Retina (tissue), 1 donor: ENCODE measurements at places on chromosomes 5 and 9.
A peak's percentile ranks its signal among the peaks of the same experiment; 100 is the strongest.

DNA sequence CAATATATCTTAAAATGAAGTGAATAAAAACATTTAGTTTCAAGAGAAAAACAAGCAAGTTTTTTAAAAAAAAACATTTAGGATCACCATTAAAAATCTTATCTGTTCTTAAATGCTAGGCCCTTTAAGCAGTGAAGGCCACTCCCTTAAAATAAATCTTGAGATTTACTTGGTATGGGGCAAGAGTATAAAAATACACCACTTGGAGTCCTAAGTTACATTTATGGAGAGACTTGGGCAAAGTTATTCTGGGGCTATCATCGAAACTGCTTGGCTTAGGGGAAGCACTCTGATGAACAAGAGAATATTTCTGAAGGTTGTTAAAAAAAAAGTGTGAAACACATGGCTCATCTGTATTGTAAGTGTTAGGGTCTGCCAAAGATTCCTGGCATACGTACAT is 97.4 kb downstream of the NR3C1 start:
- no peak for DNase-seq

DNA sequence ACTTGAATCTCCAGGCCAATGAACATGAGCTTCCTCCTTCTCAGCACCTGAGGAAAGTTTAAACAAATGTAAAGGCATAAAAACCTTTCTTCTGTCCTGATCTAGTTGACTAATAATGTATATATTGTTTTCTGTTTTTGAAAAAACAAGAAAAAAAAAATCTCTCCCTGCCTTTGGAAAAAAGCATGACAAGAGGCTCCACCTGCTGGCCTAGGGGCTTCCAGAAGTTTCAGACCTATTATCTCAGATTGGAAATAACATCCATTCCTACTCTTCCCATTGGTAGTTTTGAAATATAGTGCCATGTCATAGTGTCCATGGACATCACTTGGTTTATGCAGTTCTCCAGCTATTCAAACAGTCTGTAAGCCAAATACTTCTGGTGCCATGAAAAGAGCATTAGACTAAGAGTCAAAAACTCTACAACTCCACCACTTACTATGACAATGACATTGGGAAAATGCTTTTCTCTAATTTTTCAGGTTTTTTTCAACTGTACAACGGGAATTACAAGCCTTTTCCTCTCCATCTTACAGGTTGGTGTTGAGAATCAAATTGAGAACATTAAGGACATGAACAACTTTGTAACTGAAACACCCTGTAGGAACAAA is 409.6 kb upstream of the MPDZ start:
- DNase-seq = no peak

GRCh38 chr9:113484258-113484730 is 20.8 kb downstream of the RGS3 start:
- no peak for DNase-seq

GRCh38 chr5:160441311-160441781 is 19.7 kb downstream of the PTTG1 start:
- no peak for DNase-seq

- DNase-seq = no peak
Measured at GRCh38 chr5:15452781-15453180, 47.2 kb upstream of the FBXL7 start.

DNA sequence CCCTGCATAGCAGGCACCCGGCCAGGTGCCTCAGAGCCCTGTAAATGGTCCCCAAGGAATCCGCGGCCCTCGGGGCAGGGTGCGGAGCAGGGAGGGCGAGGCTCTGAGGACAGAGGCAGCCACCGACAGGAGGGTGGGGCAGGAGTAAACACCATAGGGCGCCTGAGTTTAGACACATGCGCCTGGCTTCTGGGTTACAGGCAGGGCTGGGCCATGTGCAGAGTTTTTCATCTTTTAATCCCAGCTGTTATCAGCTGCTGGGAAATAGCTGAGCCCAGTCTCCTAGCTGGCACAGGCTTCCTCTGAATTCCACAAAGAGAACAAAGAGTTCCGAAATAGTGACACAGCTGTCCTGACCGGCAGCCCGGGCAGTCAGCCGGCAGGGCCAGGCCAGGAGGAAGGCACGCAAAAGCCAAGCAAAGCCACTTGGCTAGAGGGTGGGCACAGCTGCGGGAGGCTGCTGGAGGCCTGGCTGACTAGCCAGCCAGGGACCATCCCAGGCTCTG is 98.9 kb upstream of the PHYKPL start:
- no peak for DNase-seq

DNA sequence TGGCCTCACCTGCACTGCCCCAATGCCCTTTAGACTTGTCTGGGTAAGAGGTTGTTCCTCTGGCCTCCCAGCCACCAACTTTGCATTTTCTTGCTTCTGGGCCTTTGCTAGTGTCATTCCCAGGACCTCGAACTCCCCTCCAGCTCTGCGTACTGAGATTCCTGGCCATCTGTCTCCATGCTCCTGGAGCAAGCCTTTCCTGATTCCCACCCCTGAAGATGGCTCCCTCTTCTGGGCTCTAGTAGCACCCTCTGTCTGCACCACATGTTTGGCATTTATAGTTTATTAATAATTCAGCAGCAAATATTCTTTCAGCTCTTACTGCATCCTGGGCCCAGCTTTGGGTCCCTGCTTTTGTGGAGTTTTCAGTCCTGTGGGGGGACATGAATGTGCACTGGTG is 14.9 kb downstream of the FAM163B start:
- DNase-seq = no peak

DNA sequence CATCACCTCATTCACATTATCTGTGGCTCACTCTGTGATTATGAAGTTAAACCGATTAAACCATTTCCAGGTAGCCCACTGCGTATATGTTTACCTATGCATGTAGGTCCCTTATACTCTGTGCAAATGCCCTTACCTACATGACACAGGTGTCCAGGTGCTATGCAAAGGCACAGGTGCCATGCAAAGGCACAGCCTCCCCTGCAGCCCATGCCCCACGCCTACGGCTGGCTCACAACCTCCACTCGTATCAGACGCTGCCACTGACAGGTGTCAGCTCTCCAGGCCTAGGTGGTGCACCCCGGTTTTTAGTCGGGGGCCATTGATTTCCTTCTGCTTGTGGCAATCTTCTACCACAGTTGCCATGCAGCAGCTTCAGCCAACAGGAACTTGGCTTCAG is 57.7 kb upstream of the IRX1 start:
- no peak for DNase-seq

DNA sequence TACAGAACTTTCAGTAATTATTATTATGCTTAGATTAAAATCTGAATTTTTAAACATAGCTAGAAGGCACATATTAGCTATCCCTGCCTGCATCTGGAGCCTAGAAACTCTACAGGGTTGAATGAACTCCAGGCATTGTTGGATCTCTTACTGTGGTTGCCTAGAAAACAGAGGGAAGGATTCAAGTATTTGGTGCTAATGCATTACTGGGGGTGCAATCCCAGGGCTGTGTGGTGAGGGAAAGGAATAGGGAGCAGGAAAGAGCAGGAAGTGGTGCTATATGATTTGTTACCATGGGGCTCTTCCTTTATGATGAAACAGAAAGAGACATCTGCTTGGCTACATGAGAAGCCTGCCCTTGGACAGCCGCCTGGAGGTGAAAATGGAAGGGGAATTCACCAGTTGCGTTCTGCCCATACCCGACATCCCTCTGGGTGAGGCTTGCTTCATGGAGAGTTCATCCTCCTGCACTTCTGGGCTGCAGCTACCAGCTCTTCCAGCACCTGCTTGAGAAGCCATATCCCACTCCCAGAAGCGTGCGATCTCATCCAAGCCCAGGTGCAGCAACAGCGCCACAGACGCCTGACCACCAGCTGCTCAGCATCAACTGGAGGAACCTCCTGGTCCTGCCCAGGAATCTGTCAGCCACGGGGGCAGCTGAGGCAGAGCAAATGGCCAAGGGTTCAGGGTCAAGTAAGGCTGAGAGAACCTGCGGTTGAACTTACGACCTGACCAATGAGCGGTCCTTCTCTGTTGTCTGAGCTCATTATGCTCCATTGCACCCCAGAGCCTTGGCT is 362.8 kb downstream of the SEMA5A start:
- DNase-seq = no peak

- DNase-seq = peak; percentile 6
Measured at GRCh38 chr5:58999804-59000203, 416.9 kb downstream of the RAB3C start.

DNA sequence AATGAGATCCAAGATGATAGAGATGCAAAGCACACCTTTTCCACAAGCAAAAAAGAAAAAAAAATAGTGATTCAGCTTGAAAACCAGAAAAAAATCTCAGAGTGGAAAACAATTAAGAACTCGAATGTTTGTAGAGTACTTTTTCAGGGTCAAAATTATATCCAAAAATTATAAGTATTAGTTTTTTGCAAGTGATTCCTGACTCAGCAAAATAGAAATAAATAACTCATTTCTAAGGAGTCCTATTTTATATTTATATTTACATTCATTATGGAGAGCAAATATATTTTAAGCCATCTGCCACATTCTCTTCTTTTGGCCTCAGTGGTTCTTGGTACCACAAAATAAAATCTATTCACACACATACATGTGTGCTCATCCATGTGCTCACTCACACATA is 1011.8 kb upstream of the ARRDC3 start:
- no peak for DNase-seq

DNA sequence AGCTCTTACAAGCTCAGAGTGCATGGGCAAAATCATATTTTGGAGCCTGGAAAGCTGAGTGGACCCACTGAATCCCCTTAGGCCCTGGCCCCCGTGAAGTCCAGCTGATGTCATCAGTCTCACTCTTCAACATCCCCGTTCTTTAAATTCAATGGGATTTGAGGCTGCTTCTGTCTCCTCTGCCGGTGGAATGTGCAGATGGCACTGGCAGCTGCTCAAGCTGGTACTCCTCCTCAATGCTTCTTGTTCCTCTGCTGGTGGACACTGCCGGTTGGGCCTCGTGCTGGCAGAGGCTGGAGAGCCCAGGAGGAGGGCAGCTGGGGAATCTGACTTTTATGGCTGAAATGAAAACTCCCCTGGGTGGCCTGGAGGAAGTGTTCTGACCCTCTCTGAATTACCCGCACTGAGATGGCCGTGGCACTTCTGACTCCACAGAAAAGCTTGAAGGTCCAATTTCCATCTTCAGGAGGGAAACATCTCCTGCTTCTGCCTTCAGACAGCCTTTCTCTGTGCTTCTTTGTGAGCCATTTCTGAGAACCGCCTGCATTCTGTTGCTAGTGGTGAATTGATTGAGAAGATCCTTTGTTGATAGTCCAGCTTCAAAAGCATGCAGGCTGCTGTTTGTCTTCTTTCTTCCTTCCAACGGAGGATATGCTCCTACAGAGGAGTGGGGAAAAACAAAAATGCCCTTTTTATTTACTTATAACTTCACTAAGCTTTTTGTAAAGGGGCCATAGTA is 298.9 kb downstream of the TMEM38B start:
- DNase-seq = peak; percentile 48

DNA sequence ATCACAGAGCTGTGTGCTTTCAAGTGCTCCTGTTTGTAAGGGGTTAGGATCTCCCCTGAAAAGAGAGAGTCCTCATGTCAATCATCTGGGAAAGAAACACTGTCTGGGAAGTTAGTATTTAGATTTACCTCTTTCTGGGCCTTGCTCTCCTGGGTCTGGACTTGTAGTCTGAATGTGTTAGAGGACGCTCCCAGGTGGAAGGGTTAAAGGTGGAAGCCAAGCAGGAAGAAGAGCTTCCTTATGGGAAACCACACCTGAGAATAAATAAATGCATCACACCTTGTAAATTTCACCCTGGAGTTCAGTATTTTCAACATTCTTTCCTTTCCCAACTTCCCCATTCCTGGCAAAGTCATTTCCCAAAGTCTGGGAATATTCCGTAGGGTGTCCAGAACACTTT is 1.3 kb downstream of the PLGRKT start:
- no peak for DNase-seq

DNA sequence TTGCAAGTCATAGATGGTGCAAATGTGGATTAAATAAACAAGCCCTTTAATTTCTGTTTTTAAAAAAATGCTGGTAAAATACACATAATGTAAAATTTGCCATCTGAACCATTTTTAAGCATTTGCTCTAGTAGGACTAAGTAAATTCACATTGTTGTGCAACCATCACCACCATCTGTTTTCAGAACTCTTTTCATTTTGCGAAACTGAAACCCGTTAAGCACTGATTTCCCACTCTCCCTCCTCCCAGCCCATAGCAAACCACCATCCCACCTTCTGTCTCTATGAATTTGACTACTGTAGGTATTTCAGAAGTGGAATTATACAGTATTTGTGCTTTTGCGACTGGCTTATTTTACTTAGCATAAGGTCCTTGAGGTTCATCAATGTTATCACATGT is 103.3 kb upstream of the CNTLN start:
- no peak for DNase-seq

DNA sequence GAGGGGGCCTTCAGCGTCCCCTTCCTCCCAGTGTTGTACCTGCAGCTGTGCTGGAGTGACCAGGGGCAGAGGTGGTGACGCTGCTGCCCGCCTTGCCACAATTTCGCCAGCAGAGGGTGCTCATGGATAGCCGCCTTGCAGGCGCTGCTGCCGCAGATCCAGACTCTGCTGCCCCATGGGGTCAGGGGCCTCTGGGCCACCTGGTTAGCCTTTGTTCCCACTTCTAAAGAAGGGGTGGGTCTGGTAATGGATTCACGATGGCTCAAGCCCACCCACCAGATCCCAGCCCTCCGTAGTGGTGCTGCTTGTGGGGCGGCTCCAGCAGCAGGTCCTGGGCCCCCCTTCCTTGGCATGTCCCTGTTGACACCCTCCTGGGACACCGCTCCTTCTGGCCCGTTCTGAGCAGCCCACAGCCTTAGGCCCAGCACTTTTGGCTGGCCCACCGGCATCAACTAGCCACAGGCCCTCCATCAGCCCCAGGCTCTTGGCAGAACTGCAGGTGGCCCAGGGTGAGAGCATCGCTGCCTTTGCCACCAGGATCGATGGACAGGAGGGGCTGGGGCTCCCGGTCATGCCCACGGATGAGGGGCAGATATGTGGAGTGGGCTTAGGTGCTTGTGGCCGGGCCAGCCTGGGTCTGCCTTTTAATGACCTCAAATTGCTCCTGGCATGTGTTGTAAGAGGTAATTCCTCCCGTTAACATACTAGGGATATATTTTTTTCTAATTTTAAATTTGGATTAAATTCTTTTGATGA is 57.2 kb downstream of the COL5A1 start:
- DNase-seq = peak; percentile 91

DNA sequence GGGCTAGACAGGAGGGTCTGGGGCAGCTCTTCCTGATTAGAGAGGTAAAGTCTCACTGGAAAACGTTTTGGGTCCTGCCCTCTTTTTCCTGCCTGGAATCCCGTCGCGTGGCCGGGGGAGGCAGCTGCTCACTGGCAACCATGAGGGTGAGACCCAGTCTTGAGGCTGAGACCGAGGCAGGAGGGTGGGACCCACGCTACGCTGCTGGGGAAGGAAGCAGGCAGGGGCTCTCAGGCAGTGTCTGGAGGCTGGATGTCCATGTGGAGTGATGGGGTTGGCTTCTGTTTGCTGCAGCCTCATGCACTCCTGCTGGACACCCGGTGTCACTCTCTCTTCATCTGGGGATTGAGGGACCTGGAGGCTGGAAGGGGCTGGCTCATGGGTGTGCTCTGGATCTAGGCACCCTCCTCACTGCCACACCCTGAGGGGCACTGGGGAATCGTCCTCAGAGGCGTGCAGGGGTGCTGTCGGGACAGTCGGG is 11.3 kb upstream of the SLC2A6 start:
- no peak for DNase-seq

GRCh38 chr9:129344641-129345495 is 166.8 kb upstream of the IER5L start:
- DNase-seq = no peak
